ENCODE measurements at places on chromosomes 6 and 20.
A peak's percentile ranks its signal among the peaks of the same experiment; 100 is the strongest.

- no peak for DNase-seq
Observed at GRCh38 chr20:6668546-6668945, 98.9 kb upstream of the BMP2 start.

GRCh38 chr20:41169791-41170351 lies 32.5 kb downstream of the PLCG1 start:
- DNase-seq, result no peak

GRCh38 chr6:3759646-3760232 lies 8.2 kb upstream of the PXDC1 start:
- no peak for DNase-seq

DNA sequence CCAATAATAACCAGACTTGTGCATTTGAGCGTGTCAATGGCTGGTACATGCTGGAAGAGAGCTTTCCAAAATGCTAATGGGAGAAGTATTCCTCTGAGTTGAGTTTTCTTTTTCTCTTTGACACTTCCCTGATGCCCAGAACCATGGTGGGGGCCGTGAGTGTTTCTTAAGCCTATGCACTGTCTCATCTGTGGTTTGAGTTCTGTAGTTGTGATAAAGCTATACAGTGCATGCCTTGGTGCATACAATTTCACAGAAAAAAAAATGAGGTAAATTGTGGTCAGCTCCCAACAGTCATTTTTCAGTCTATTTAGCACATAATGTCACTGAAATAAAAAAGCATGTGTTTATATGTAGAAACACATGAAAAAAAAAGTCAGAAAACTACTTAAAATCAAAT lies 204.8 kb downstream of the HDGFL1 start:
- no peak for DNase-seq

- DNase-seq, result no peak
Observed at GRCh38 chr6:34970957-34971356, 81.9 kb downstream of the ANKS1A start.

GRCh38 chr6:143940011-143940597 lies 68.0 kb downstream of the PLAGL1 start:
- peak; percentile 20 for DNase-seq

- no peak for DNase-seq
Observed at GRCh38 chr6:131868836-131869235, 61.0 kb downstream of the ENPP1 start.

DNA sequence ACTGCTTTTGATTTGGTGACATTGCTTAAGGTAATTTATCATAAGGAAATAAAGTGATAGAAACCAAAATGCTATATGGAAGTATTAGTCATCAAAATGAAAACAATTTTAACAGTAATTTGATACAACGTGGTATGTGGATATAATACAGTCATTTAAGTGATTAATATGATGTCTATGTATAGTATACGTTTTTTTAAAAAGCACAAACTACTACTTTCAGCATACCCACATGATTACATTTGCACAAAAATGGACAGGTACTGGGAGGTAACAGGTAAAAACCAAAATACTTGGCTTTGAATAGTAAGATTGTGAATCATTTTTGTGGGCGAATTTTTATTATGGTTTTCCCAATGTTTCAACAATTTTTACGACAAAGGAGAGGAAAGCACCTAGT lies 97.6 kb downstream of the OGFRL1 start:
- DNase-seq, result no peak

- no peak for DNase-seq
Observed at GRCh38 chr20:50337521-50338466, 147.2 kb downstream of the CEBPB start.

- peak; percentile 59 for DNase-seq
Observed at GRCh38 chr6:35327349-35328027, 14.9 kb upstream of the PPARD start.

- DNase-seq, result no peak
Observed at GRCh38 chr20:59647271-59647670, 42.9 kb downstream of the PHACTR3 start.

DNA sequence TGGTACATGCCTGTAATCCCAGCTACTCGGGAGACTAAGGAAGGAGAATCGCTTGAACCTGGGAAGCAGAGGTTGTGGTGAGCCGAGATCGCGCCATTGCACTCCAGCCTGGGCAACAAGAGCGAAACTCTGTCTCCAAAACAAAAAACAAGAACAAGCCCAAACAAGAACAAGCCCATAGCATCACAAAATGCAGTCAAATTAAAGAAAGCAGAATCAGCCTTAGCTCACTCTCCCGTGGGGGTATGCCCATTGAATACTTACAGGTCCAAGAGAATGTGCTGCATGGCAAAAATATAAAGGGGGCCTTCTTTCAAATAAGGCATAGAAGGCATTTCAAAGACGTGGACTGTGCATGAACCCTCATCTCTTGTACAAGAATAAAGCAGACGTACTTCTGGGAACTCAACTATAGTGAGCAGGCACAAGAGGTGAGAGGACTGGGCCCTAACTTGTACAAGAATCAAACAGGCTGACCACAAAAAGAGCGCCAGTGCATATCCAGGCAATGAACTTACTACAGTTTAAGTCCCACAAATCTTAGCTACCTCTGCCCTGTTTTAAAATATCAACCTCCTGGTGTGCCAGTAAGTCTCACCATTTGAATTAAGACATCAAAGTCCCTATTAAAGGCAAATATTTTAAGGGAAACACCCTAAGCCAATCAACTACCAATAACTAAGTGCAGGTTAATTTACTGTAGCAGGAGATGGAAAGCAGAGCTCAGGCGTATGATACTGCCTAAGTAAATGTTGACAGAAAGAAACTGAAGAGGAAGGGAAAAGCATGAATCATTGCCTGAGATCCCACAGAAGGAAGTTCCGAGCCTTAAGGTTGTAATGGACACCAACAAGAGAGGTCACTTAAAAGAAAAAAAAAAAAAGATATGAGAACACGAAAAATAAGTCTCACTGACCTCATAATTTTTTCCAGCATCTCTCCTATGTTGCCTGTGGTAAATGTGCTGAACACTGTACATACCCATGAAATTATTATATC lies 37.4 kb downstream of the TOMM6 start:
- DNase-seq, result no peak

- DNase-seq, result no peak
Observed at GRCh38 chr6:152121910-152122309, 314.4 kb downstream of the ESR1 start.

DNA sequence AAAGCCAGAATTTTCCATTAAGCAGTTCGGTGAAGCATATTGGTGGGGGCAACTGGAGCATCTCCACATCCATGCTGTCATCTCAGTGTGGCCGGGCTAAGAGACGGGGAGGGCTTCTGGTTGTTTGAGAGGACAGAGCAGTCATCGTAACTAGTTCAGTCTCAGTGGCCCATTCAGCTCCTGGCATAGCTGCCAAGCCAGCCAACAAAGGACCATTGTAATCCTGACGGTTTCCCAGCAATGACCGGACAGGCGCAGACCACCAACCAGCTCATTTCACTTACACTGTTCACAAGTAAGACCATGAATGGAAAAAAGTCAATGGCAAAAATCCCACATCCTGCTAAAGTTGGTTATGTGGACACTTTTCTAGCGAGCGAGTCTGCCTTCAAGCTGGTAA lies 14.9 kb upstream of the HDDC2 start:
- DNase-seq, result no peak

GRCh38 chr20:2617099-2617714 lies 35.2 kb upstream of the NOP56 start:
- DNase-seq, result no peak

DNA sequence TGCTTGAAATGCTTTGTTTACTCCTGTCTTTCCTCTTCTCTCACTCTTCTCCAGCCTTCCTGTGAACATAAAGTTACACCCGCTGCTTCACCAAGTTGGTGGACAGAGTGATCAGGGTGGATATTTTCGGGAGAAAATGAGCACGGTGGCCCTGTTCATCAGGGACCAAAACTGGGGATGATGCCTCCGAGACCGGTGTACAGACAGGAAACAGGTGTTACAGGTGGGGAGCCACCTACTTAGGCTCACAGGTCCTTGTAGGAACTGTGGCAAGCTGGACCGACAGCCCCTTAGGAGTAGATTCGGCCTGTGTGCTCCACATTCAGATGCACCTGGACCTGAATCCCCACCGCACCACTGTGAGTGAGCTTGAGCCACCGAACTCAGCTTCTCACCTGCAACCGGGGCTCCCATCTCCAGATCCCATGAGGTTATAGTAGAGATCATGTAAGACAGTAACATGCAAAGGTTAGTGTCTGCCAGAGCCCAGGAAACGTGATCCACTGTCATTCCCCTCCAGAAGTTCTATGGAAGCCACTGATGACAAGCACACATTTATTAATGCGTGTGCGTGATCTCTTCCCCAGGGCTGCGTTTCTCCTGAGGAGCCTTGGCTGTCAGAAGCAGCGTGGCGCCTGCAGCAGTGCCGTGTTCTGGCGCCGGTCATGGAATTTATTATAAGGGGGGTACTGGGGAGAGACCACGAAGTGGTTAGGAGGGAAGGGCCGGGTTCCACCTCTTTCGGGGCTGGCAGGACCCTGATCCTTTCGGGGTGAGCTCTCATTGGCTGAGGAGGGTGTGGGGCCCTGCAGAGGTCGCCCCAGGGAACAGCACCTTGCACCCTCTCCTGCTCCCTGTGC lies 94.2 kb downstream of the ERMARD start:
- no peak for DNase-seq
